ENCODE measurements at places on chromosomes 3 and 15. TPM values are rescaled to one million over a fixed set of nuclear protein-coding genes. Genes with fewer than 3 reads are reported as not detected.
A peak's percentile ranks its signal among the peaks of the same experiment; 100 is the strongest.

DNA sequence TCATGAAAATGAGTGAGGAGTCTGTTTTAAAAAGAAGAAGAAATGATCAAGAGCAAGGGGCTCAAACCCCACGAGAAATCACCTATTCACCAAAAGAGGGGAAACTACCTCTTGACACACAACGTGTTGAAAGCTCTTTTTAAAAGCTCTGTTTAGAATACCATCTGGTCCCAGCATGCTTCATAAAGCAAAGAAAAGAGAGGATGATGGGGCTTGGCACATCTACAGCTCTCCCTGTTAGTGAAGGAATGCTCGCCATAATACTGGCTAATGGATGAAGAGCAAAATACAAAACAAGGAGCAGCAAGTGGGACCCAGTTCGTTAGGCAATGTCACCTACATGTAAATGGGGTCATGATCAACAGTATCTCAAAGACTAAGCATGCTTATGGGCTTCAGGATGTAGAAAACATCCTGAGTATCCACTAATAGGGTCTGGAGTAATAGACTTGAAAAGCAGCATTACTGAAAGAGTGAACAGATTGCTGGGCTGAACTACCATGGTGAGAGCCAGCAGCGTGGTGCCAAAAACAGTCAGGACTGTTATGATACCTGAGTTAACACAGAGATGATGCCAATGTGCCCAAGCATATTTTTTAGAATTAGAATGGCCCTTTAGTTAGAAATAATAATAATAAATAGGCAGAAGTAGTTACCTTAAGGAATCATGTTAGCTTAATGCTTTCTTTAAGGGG, 159.7 kb upstream of the POU1F1 start:
- H3K4me3 ChIP-seq, result no peak overlapping the region
- H3K4me1 ChIP-seq, result no peaks in the 10 kb centered on the region
- DNase-seq, result no peak

GRCh38 chr3:32797776-32798175, 20.0 kb upstream of the TRIM71 start:
- peaks cover 18% of the 10 kb centered on the region for H3K36me3 ChIP-seq
- no peak overlapping the region for H3K27ac ChIP-seq
- H3K4me1 ChIP-seq, result peaks cover 4% of the 10 kb centered on the region

DNA sequence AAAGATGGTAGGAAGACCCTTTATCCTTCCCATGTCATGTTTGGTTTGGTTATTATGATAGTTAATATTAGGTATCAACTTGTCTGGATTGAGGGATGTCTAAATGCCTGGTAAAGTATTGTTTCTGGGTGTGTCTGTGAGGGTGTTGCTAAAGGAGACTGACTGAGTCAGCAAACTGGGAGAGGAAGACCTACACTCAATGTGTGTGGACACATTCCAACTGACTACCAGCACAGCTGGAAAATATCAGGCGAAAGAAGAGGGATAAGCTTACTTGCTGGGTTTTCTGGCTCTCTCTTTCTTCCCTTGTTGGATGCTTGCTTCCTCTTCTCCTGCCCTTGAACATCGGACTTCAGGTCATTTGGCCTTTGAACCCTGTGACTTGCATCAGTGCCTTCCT, 1227.6 kb upstream of the EPHA6 start:
- H3K27ac ChIP-seq, result no peak overlapping the region
- H3K36me3 ChIP-seq, result no peaks in the 10 kb centered on the region
- no peak overlapping the region for H3K4me3 ChIP-seq
- no peaks in the 10 kb centered on the region for H3K27me3 ChIP-seq

GRCh38 chr3:73213896-73214295, 152.4 kb downstream of the EBLN2 start:
- H3K27me3 ChIP-seq, result no peaks in the 10 kb centered on the region
- no peak overlapping the region for H3K4me3 ChIP-seq
- DNase-seq, result no peak
- H3K36me3 ChIP-seq, result no peaks in the 10 kb centered on the region

DNA sequence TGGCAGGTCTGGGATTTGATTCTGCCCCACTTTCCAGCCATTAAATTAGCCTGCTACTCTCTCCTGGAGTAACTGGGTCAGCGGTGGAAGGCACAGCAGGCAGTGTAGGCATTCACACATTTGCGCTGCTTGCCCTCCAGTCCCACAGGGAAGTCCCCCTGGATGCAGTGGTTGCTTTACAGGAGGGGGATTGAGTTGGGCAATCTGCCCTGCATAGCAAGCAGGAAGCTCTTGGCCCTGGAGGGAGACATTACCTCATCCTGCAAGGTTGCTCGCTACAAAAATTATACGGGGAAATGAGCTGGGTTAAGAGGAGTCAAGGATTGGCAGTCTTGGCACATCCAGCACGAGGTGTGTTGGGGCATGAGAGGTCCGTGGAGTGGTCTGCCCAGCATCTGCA, 14.8 kb downstream of the MCM2 start:
- H3K36me3 ChIP-seq, result peaks cover 80% of the 10 kb centered on the region
- no peaks in the 10 kb centered on the region for H3K4me1 ChIP-seq
- H3K27me3 ChIP-seq, result no peaks in the 10 kb centered on the region
- DNase-seq, result no peak

DNA sequence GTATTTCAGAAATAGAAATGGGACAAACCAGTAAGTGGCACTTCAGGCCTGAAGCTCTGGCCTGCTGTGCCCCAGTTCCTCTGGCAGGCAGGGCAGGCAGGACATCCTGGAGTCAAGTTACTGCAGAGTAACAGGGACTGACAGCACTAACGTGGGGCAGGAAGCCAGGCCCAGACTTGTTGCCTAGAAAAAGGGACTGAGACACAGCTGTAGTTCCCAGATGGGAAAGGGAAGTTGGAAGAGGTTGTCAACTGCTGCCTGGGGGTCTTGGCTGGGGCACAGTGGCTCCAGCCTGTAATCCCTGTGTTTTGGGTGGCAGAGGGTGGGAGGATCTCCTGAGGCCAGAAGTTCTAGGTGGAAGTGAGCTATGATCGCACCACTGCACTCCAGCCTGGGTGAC, 171.9 kb downstream of the FMN1 start:
- no peaks in the 10 kb centered on the region for H3K27me3 ChIP-seq
- DNase-seq, result peak; percentile 83

DNA sequence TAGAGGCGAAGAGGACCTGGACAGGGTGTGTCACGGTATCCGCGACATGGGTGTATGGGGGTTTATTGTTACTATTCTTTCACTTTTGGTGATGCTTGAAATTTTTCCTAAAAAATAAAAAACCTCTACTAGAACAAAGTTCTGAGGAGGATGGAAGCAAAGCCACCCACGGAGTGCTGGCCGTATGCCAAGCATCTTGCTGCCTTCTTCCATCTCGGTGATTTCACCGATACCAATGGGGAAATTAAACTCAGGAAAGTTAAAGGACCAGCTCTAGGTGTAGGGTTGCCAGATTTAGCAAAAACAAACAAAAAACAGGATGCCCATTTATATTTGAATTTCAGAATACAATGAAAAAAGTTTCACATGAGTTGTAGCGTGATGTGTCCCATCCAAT, 33.9 kb downstream of the SMAD6 start:
- H3K4me3 ChIP-seq, result no peak overlapping the region
- H3K36me3 ChIP-seq, result no peaks in the 10 kb centered on the region

DNA sequence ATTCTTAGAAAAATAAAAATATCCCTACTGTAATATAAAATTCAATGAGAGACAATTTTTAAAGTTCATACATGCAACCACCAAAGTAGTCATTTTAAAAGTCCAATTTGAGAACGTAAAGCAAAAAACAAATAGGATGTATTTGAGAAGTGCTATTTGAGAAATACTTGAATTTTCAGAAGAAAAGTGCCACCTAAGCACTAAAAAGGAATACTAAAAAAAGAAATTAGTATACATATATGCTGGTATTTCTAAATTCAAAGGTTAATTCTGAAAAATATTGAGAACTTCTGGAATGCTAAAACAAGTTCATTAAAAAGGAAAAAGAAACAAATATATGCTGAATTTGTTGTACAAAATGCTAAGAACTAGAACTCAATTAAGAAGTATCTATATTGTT, 29.2 kb upstream of the ARRDC4 start:
- no peak overlapping the region for H3K27ac ChIP-seq
- no peaks in the 10 kb centered on the region for H3K4me1 ChIP-seq
- H3K4me3 ChIP-seq, result no peak overlapping the region
- H3K27me3 ChIP-seq, result no peaks in the 10 kb centered on the region
- peaks cover 5% of the 10 kb centered on the region for H3K36me3 ChIP-seq
- DNase-seq, result no peak

GRCh38 chr3:159668990-159669476, 319.6 kb upstream of the IL12A start:
- H3K4me1 ChIP-seq, result no peaks in the 10 kb centered on the region
- H3K4me3 ChIP-seq, result no peak overlapping the region
- H3K36me3 ChIP-seq, result no peaks in the 10 kb centered on the region
- no peak for DNase-seq
- H3K27ac ChIP-seq, result no peak overlapping the region

DNA sequence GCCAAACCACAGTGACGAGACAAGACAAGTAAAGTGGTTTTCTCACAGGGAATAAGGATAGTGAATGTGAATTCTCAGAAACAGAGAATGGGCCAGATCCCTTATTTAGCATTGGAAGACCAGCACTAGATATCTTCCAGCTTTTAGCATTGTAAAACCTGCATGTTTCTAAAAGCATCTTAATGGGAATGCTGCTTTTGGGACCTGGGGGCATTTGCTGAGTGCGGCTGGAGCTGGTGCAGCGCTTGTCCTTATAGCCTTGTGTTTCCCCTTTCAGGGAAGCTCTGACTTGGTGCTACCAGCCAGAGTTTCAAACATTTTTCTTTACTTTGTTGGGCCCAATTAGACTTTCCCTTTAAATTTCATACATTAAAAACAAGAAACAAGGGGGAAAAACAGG, 52.9 kb downstream of the CLSTN2 start:
- DNase-seq, result peak; percentile 1
- no peaks in the 10 kb centered on the region for H3K36me3 ChIP-seq
- H3K27ac ChIP-seq, result no peak overlapping the region

DNA sequence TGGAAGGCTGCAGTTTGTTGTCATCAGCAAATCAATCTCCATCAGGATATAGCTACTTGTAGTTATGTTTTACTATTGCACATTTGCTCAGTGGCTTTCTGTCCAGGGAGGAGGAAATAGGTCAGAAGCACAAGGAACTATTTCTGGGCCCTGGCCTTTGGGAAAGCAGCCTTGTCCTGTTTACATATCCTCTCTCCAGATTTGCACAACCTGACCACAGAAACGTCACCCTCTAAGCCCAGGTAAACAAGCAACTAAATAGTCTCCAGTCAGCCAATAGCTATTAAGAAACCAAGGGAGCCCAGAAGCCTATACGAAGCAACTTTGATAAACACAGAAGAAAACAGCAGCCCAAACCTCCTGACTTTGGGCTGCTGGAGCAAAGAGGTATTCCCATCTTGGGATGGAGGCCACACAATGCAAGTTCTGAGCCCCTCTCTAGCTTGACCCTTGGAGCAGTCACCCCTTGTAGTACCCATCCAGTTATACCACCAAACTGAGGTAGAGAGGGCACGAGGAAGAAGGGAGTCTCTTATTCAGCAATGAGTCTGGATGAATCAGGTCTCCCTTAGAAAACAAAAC, 2.3 kb upstream of the FEM1B start:
- no peak for DNase-seq
- peaks cover 7% of the 10 kb centered on the region for H3K4me1 ChIP-seq
- no peaks in the 10 kb centered on the region for H3K27me3 ChIP-seq
- no peaks in the 10 kb centered on the region for H3K36me3 ChIP-seq

The SNURF gene
- 188 TPM for total RNA-seq

The ZNF80 gene
- total RNA-seq, result not detected

The ADAMTS7 gene
- 25.0 TPM for total RNA-seq
